ENCODE measurements at places on chromosomes 4 and X. TPM values are rescaled to one million over a fixed set of nuclear protein-coding genes. Genes with fewer than 3 reads are reported as not detected.

DNA sequence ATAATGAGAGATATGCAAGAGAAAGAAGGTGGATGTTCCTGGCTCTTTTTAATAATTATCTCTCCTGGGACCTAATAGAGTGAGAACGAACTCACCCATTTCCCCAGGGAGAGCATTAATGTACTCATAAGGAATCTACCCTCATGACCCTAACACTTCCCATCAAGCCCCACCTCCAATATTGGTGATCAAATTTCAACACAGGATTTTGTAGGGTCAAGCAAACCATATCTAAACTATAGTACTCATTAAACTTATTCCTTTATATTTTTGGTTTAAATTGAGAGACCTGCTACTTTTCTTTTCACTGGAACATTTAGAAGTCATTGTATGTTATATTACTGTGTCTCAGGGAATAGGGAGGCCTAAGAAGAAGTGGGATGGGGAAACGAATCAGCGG, 2.6 kb downstream of the UGT2A3 start:
- H3K4me1 ChIP-seq = no peaks in the 10 kb centered on the region
- no peaks in the 10 kb centered on the region for H3K27me3 ChIP-seq
- no peak overlapping the region for H3K4me3 ChIP-seq
- no peak overlapping the region for H3K27ac ChIP-seq

VCX3A gene
- not detected for total RNA-seq

DNA sequence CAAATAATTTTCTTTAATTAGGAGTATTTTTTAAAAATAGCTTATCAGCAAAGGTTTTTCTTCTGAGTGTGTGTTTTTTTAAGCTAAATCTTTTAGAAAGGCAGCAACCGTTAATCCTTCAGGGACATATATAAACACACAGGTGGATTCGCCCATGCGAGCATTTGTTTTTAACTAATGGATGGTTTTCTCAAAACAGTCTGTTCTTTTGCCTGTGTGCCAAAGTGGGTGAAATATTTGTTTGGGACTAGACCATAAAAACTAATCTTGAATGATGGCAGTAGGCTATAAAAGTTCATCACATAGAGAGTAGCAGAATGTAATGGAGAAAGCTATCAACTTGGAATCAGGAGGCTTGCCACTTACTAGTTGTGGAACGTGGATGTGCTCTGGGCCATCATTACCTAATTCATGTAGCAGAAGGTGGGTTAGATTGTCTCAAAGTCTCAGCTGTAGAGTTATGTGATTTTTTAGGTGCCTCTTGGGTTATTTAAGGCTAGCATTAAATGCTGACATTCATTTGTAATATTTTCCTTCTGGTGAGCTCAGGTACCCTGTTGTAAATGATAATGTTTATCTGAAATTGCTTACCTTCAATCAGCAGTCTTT, 7.4 kb upstream of the TAPT1 start:
- H3K27ac ChIP-seq = no peak overlapping the region
- no peak overlapping the region for H3K4me3 ChIP-seq
- no peaks in the 10 kb centered on the region for H3K27me3 ChIP-seq
- DNase-seq = no peak
- no peaks in the 10 kb centered on the region for H3K36me3 ChIP-seq

CNGA1 gene
- total RNA-seq = 0.71 TPM

GRCh38 chrX:134718105-134718965, 60.1 kb upstream of the PLAC1 start:
- no peak overlapping the region for H3K4me3 ChIP-seq
- H3K36me3 ChIP-seq = no peaks in the 10 kb centered on the region

NLGN3 gene
- total RNA-seq = 0.32 TPM

FGD1 gene
- 2.1 TPM for total RNA-seq

TMPRSS11E gene
- total RNA-seq = not detected

DNA sequence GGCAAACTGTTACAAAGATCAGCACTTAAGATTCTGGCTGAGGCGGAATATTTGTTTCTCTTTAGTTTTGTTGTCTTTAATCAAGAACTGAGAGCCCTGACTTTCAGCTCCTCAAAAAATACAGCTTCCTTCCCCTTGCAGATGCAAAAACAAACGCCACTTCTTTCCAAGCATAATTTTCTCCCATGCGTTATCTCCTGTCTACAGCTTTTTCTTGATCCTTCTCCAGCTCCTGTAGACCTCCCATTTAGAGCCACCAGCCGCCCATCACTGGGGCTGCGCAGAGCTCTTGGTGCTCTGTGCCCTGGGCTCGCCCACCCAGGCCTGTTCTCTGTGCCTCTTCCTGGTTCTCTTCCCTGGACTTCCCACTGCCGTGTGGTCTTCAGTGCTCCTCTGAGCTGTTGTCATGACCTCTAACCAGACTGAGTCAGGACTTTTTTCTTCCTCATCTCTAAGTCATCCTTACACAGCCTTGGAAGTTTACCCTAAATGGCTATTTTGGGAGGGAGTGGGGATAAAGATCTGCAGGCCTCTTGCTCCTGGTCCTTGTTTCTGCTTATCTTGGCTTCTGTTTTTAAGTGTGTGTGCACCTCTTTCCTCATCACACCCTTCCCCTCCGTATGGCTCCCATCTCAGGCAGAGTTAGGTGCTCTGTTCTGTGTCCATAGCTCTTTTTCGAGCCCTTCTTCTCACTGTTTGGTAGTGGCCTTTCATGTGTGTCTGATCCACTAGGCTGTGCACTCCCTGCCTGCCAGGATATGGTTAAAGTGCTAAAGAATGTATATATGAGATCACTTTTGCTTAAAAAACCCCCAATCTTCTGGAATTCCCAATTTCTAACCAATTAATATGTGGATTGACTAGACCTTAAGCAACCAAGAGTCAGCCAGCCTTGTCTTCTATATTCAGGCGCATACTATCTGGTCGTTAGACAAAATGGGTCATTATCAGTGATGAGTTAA, 122.5 kb downstream of the PTTG2 start:
- no peaks in the 10 kb centered on the region for H3K36me3 ChIP-seq
- no peaks in the 10 kb centered on the region for H3K27me3 ChIP-seq
- no peak overlapping the region for H3K4me3 ChIP-seq
- peaks cover 33% of the 10 kb centered on the region for H3K4me1 ChIP-seq
- DNase-seq = no peak

All from psoas muscle (tissue), 8 donors.